Upper lobe of left lung (tissue), 6 donors: ENCODE measurements at places on chromosomes 4 and X. TPM values are rescaled to one million over a fixed set of nuclear protein-coding genes. Genes with fewer than 3 reads are reported as not detected.

- DNase-seq = no peak
Observed at GRCh38 chrX:145716226-145716625, 101.4 kb upstream of the SLITRK2 start.

MTMR8 gene
- total RNA-seq = 4.2 TPM

CENPVL2 gene
- total RNA-seq = not detected

CAMK2D gene
- total RNA-seq = 50.1 TPM

WAS gene
- 11.7 TPM for total RNA-seq

DNA sequence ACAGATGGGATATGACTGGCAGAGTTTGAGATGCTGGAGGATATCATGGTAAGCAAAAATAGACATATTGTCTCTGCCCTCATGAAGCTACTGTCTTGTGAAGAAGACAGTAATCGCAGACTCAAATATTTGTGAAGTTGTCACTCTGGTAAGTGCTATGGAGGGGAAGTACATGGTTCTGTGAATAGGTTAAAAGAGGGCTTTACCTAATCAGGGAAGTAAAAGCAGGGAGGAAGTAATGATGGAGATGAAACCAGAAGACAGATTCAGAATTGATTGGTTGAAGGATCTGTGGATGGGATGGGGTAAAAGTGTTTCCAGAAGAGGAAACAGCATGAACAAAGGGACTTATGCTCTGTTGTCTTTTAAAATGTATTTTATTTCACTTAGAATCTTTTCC lies 19.3 kb upstream of the MAGED1 start:
- DNase-seq = no peak

GRCh38 chrX:132452911-132453550 lies 35.8 kb downstream of the MBNL3 start:
- no peak for DNase-seq

DNA sequence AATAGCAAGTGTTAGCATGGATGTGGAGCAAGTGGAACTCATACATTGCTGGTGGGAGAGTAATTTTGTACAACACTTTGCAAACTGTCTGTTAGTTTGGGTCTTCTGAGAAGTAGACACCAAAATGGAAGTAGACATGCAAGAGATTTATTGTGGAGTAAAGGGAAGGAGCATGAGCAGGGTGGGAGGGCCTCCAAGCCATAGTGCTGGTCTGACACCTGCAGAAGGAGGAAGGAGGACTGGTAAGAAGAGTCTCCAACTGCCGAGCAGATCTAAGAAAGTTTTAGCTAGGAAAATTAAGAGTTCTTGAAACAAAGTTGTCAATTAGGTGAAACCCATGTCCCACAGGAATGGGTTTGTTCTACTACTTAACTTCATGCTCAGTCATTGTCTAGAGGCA lies 64.0 kb upstream of the DDIT4L start:
- no peak for DNase-seq

DNA sequence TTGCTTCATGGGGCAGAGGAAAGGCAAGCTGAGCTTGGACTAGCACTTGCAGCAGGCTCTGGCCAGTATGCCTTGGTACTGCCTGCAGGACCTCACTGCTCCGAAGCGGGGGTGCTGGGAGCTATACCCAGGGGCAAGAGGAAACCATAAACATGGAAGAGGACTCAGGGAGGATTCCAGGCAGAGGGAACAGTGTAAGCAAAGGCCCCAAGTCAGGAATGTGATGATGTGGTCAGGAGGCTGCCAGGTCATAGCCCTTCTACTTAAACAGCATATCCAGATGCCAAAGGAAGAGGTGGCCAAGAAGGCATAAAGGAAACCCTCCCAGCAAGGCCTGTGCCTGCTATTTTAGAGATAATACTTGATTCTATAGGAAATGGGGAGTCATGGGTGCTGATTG lies 31.1 kb downstream of the RAB40AL start:
- no peak for DNase-seq

PDE5A gene
- 17.2 TPM for total RNA-seq

- DNase-seq = no peak
Observed at GRCh38 chrX:68753218-68753617, 75.6 kb upstream of the EFNB1 start.

DNA sequence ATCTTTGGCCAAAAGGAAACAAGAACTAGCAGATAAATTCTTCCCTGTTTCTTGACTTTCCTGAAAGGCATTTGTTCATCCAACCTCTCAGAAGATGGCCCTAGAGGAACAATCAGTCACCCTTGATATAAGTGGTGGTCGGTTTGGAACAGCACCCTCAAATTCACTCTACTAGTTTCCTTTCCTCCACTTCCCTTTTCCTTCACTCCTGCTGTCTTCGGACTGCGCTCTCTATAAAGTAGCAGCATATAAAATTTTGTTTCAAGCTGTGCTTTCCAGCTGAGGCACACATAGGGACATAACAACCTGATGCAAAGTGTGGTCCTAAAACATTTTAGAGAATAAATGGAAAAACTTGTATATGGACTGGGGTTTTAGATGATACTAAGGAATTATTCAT lies 29.0 kb upstream of the MOB1B start:
- no peak for DNase-seq

- no peak for DNase-seq
Observed at GRCh38 chr4:7753931-7754465, 185.7 kb downstream of the AFAP1 start.

- DNase-seq = peak; percentile 98
Observed at GRCh38 chr4:140153718-140154571, at the start of gene MAML3. Gene MAML3, minus strand, starts transcription at chr4:140154184. Its CDS starts 857 bp downstream, at chr4:140153327.

CLGN gene
- total RNA-seq = 0.30 TPM

GRCh38 chrX:54695231-54695630 lies 102.8 kb downstream of the ITIH6 start:
- DNase-seq = no peak

ZCCHC12 gene
- not detected for total RNA-seq

DNA sequence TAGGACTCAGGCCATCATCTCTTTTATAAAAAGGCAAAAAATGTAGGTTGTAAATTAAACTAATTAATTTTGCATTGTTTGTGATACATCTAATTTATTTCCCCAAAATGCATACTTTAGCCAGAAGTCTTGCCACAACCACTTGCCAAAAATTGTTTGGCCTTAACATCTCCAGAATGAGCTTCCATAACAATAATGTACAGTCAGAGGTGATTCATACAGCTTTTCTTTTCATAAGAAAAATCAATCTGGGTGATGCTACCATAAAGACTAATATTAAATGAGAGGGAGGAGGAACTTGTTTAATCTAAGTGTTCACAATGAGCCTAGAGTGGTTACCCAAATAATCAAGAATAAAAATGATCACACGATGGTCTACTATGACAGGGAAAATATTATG lies 59.3 kb downstream of the AMMECR1 start:
- DNase-seq = no peak

ENPEP gene
- total RNA-seq = 5.9 TPM
